ENCODE measurements at places on chromosomes 1 and 21.

DNA sequence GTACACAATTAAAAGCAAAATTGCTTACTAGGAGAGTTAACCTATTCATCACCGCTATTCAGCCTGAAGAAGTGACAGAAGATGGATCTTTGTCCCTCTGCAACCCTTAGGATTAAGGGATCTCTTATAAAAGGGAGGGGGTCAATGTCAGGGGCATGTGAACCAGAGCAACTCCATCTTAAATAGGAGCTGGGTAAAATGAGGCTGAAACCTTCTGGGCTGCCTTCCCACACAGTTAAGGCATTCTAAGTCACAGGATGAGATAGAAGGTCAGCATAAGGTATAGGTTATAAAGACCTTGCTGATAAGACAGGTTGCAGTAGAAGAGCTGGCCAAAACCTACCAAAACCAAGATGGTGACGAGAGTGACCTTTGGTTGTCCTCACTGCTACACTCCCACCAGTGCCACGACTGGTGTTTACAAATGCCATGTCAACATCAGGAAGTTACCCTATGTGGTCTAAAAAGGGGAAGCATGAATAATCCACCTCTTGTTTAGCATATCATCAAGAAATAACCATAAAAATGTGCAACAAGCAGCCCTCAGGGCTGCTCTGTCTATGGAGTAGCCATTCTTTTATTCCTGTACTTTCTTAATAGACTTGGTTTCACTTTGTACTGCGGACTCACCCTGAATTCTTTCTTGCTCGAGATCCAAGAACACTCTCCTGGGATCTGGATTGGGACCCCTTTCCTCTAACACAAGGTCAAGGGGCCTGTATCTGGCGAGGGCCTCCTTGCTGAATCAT lies 35.3 kb upstream of the NEK2 start:
- DNase-seq, result no peak

DNA sequence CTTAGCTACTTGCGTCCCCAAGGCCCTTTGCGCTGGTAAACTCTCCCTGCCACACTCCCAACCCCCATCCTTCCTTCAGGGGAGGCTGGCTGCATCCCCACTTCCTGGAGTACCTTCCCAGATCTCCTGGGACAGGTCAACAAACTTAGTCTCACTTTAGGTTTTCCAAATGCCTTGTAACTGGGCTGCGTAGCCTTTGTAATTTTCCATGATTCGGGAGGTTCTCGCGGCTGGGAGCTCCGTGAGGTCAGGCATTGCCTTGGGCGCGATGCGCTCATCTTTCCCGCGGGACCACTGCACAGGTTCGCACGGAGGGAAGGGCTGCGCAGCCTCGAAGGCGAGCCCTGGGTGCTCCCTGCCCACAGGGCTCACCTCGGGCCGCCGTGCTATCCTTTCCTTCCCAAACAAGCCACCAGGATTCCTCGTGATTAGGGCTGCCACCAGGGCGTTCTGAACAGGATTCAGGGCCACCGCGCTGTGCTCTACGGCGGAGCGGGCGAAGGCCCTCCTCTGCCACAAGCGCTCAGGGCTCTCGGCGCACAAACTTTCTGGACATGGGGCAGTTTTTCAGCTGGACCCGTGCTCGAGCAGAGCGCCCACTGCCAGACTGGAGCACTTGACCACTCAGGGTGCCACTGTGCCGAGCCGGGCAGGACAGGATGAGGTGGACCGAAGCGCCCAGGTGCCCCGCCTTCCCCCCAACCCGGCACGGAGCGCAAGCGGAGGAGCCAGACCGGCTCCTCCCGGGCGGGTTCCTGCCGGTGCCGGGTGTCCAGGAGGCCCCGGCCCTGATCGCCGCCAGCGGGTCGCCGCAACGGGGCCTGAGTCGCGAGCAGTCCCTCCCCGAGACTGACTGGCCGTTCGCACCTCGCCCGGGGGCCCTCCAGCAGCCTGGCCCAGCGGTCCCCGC lies 1.1 kb downstream of the TMPRSS2 start:
- DNase-seq, result no peak

DNA sequence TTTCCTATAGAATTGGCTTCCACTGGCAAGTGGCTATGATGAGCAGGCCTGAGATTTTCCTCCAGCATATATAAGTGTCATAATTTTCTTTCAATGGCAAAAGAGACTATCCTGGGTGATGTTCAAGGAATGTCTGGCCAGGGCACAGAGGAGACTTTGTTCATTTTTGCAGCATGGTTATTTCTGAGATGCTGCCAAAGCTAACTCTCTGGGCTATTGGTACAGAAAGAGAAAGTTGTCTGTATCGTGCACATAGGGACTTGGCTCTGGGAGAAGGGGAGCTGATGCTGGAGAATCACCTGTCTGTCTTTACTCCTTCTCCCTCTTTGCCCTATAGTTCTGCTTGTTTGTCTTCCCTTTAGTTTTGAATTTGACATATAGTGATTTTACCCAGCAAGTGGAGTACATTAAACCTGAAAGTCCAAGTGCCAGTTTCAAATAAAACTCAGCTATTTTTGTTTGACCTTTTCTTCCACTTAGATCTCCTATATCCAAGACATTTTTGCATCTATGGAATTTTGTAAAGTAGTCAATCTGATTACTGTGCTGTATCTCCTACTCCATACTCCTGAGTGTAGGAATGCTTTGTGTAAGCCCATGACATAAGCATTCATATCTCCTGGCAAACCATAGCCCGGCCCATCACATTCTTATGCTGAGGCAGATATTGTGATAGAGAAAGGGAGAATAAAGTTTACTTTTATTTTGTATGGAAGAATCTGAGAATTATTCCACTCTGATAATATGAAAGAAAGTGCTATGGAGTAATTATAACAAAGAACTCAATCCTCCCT lies 3.9 kb downstream of the FNDC7 start:
- no peak for DNase-seq

DNA sequence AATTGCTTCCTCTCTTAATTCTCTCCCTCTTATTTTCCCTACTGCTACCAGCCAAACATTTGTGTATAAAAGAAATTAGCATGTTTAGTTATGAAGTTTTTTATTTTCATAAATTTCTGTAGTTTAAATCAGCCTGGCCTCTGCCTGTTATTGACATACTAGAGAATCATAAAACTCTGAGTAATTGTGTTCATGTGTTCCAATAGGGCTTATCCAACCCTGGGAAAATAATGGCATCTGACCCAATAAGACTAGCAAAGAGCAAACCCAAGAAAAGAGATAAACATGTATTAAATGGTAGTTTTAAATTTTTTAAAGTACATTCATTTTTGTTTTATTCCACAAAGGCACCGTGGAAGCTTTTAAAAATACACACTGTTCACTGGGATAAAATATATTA lies 404.3 kb downstream of the HLX start:
- DNase-seq, result no peak

- DNase-seq, result peak; percentile 59
These were observed 56.9 kb downstream of the MIER1 start for GRCh38 chr1:66981679-66982078.

GRCh38 chr1:190579552-190580193 lies 102.0 kb upstream of the BRINP3 start:
- DNase-seq, result no peak
